ENCODE measurements at places on chromosomes 4 and X.

DNA sequence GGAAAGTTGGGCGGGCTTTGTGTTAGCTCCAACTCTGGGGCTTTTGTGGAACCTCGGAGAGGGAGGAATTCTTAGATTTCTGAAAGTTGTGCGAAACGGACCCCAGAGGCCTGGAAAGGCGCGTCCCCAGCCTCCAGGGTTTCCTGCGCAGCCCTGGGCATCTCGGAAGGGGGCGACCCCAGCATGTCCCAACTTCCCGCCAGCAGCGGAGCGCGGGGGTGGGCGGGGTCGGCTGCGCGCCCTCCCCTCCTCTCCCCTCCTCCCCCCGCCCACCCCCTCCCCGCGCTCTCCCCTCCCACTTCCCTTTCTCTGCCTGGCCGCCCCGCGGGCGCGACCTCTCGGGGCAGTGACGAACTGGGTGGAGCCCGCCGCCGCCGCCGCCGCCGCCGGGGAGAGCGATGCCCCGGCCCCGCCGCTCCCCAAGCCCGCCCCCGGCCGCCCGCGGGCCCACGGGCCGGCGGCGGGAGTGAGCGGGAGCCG is 16.8 kb downstream of the PTTG2 start:
- DNase-seq, result peak; percentile 87

DNA sequence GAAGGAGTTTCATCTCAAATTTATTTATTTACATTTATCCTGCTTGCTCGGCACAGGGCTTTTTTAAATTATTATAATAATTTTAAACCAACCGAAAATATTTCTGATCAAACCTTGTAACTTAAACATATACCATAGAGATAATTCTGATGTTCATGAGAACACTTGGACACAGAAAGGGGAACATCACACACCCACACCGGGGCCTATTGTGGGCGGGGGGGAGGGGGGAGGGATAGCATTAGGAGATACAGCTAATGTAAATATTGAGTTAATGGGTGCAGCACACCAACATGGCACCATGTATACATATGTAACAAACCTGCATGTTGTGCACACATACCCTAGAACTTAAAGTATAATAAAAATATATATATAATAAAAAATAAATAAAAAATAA is 2.9 kb downstream of the ANXA5 start:
- DNase-seq, result no peak

GRCh38 chrX:3584415-3584996 is 128.9 kb downstream of the PRKX start:
- DNase-seq, result no peak

GRCh38 chr4:186149872-186150271 is 41.5 kb upstream of the CYP4V2 start:
- DNase-seq, result no peak

DNA sequence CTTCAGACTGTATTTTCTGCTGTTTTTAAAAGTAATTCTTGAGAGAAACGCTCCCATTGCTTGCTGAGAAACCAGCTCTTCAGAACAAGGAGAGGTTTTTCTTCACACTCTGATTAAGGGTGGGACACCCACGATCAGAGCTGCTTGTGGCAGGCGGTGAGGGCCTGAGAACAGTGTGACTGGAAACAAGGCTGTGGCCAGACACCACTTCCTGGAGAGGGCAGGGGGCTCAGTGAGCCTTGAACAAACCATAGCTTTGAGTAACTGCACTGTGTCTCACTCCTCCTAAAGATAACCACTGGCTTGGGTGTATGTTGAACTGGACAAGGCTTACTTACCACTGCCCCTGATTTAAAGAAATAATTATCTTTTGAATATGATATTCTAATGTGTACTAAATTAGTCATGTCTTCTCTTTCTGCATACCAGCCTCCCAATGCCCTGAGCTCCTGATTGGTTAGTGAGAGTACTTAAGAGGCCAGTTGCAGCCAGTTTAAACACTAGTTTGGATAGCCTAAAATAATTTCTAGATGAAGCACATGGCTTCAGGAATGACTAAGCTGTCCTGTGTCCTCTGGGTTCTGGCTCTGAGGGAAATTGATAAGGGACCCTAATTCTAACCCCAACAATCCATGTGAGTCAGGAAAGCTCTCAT is 3.7 kb upstream of the GPR82 start:
- peak; percentile 63 for DNase-seq

- DNase-seq, result no peak
Observed at GRCh38 chrX:123193101-123193500, 9.0 kb downstream of the GRIA3 start.

GRCh38 chr4:150570862-150571261 is 11.1 kb upstream of the MAB21L2 start:
- no peak for DNase-seq

GRCh38 chr4:2497931-2498330 is 29.0 kb downstream of the RNF4 start:
- DNase-seq, result no peak

- DNase-seq, result no peak
Observed at GRCh38 chr4:74453037-74453635, 8.2 kb downstream of the AREG start.

- DNase-seq, result peak; percentile 26
Observed at GRCh38 chr4:76200771-76201231, 12.8 kb downstream of the SCARB2 start.

GRCh38 chrX:130039847-130040246 is 57.4 kb downstream of the BCORL1 start:
- DNase-seq, result no peak

GRCh38 chr4:48379587-48380180 is 38.4 kb downstream of the SLAIN2 start:
- DNase-seq, result no peak

DNA sequence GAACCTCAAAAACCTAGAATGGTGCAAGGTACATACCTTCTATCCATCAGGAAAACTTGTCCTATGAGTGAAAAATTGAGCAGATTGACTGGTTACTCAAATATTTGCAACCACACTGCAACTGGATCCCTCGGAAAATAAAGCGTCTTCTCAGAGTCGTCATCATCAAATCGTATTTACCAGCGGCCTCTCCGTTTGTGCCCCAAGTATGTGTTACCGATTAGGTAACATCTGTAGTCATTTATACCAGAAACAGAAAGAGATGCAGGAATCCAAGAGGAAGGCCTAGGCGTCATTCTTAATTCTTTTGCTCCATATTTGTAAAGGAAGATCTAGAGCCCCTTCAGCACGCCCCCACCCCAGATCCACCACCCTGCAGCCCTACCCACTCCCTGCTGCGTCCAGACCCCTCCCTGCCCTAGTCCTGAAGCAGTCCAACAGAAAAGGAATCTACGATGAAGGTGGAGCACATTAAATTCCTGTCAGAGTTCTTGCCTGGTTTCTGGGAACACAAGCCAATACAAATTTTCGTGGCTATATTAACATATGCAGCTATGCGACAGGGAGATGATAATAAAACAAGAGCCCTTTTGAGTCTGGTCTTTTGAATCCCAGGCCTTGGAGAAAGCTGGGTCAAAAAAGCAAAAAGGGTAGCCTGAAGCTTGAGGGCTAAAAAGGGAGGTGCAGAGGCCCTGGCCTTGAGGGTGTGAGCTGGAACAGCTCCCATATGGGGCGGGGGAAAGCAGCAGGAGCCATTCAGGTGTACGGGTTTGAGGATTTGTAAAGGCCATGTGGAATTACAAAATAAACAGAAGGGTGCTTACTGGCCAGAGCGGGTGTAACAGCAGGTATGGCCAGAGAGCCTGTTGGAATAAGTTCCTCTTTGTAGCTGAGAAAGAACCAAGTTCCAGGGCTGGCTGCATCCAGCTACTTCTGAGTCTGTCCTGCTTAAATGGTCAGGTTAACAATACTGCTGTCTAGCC is 77.0 kb downstream of the ZNF827 start:
- no peak for DNase-seq

DNA sequence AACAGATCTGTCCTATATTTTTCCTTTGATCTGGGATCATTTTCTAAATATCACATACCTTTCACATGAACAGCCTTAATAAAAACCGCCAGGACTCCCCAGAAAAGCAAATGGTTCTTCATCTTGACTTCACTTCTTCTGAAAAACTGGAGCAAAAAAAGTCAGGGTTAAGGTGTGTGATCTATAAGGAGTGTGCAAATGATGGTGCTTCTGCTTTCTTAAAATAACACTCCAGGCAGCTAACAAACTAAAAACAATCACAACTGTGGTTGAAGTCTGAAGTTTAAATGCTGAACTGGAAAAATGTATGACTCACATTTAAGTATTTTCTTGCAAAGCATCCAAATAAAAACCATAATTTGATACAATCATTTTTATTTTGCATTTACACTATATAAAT is at the start of gene JCHAIN:
Gene JCHAIN, minus strand, starts transcription at position 140 of the 400 bp plus-strand sequence. Its CDS starts 18 bp downstream, at position 122.
- no peak for DNase-seq

GRCh38 chr4:31613946-31614623 is 893.9 kb downstream of the PCDH7 start:
- DNase-seq, result no peak

GRCh38 chr4:7516773-7517144 is 82.0 kb upstream of the PSAPL1 start:
- no peak for DNase-seq

DNA sequence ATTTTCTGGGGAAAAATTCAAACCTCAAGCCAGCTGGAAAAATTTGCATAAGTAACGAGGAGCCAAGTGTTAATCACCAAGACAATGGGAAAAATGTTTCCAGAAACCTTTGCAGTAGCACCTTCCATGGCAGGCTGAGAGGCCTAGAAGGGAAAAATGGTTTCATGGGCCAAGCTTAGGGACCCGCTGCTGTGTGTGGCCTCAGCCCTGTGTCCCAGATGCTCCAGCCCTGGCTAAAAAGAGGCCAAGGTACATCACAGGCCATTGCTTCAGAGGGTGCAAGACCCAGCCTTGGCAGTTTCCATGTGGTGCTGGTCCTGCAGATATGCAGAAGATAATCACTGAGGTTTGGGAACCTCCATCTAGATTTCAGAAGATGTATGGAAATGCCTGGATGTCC is 98.3 kb upstream of the NWD2 start:
- DNase-seq, result no peak

GRCh38 chr4:75668596-75668995 is 4.6 kb downstream of the G3BP2 start:
- no peak for DNase-seq

GRCh38 chr4:186695392-186695791 is 28.3 kb downstream of the FAT1 start:
- no peak for DNase-seq

GRCh38 chr4:1716065-1716945 is 4.2 kb upstream of the SLBP start:
- no peak for DNase-seq

DNA sequence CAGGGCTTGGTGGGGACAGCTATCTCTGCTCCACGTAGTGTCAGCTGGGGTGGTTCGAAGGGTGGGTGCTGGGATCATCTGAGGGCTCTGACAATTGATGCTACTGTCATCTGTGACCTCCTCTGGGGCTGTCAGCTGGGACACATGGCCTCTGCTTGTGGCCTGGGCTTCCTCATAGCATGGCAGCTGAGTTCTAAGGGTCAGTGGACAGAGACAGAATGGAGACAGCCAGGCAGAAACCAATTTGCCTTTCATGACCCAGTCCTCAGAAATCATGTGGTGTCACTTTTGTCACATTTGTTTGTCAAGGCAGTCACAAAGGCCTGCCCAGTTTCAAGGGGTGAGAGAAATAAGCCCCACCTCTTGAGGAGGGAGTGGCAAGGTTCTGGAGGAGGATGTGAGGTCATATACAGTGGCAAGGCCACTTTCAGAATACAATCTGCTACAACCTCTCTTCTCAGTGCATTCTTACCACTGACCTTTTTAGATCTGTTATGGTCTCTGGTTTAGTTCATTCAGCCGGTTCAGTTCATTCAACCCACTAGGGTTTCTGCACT is 103.6 kb upstream of the BCOR start:
- DNase-seq, result no peak

GRCh38 chr4:10015140-10015753 is 6.0 kb downstream of the SLC2A9 start:
- peak; percentile 49 for DNase-seq

DNA sequence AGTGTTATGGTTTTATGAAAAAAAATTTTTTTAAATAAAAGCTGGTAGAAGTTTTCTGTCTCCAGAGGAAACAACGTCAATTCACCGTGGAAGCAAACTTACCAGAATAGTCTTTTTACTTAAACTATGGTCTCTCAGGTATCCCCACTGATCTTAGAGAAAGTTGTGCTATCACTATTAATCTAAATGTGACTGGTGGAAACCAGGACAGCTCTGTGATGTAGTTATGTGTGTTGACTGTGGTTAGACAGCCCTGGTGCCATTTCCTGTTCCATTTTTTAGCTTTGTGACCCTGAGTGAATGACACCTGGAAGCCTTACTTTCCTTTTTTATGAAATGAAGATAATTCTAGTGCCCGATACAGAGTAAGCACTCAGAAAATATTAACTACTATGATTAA is 111.8 kb upstream of the HUWE1 start:
- no peak for DNase-seq

DNA sequence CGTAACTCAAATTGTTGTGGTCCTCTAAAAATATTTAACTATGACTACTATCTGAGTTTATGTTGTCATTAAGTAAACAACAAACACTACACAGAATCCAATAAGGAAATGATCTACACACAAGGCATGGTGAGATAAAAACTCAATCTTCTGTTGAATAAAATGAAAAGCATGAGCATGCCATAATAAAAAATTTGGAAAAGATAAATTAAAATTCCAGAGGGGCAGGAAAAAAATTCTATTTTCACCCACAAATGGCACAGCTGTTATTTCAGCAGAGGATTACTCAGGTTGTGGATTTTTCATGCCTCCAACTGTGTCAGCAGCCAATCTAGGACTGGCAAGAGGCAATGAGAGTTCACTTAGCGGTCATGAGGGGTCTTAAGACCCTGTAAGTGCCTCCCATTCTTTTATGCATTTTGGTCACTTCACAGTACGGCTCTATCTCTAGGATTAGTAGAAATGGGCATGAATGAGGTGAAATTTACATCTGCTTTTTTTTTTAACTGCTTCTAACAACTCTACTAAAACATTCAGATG is 639.8 kb upstream of the DIPK2B start:
- DNase-seq, result no peak
